ENCODE measurements at places on chromosomes 13 and 19.

DNA sequence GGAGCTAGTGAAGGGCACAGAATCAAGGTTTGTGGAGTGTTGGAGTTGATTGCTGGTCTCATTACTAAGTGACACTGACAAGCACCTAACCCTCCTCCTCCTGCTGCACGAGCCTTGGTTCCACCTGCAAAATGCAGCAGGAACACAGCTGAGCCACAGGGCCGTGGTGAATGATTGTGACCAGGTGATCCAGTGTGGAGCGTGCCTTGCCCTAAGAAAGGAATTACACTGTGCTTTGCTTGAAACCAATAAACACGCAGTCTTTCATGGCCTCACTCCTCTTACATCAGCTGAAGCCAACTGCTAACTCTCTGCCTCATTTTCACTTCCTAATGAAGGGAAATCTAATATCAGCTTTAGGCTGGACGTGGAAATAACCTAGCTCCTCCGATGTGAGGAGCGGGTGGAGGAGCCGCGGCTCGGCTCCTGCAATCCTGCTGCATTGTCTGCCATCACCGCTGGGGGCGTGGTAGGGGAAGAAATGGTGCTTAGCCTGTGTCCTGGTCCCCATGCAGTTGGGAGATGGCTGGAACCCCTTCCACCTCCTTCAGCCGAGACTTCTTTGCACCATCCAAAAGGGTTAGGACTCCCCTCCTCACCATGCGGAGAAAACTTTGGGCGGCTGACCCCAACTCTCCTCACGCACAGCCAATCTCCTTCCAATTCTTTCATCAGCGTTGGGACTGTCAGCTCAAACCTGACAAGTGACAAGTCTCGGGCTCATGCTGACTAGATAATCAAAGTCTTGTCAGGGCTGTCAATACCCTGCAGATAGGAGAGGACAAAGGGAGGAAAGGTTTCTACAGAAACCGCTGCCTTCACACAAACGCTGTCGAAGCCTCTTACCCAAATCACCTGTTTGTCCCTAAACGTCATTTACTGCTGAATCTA is 427.9 kb downstream of the ZNF536 start:
- no peak for DNase-seq

DNA sequence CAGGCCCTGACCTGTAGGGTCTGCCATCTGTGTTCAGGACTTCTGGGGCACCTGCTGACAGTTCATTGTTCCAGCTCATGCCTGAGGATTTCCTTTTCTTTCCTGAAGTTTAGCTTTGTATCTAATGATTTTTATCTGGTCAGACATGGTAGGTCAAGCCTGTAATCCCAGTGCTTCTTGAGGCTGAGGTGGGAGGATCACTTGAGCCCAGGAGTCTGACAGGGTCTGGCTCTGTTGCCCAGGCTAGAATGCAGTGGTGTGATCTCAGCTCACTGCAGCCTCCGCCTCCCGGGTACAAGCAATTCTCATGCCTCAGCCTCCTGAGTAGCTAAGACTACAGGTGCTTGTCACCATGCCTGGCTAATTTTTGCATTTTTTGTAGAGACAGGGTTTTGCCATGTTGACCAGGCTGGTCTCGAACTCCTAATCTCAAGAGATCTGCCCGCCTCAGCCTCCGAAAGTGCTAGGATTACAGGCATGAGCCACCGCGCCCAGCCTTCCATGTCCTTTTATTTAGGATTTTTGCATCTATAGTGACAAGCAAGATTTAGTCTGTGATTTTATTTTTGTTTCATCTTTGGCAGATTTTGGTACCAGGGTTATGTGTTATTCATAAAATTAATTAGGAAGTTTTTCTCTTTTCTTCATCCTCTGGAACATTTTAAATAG is 33.2 kb downstream of the CHST8 start:
- DNase-seq, result no peak

GRCh38 chr13:40508127-40508526 is 158.3 kb downstream of the FOXO1 start:
- DNase-seq, result no peak

GRCh38 chr19:35901854-35902661 is at the start of gene HCST:
TSS of gene HCST (plus strand) at chr19:35902529. CDS start at chr19:35902594, 65 bp downstream.
- no peak for DNase-seq

DNA sequence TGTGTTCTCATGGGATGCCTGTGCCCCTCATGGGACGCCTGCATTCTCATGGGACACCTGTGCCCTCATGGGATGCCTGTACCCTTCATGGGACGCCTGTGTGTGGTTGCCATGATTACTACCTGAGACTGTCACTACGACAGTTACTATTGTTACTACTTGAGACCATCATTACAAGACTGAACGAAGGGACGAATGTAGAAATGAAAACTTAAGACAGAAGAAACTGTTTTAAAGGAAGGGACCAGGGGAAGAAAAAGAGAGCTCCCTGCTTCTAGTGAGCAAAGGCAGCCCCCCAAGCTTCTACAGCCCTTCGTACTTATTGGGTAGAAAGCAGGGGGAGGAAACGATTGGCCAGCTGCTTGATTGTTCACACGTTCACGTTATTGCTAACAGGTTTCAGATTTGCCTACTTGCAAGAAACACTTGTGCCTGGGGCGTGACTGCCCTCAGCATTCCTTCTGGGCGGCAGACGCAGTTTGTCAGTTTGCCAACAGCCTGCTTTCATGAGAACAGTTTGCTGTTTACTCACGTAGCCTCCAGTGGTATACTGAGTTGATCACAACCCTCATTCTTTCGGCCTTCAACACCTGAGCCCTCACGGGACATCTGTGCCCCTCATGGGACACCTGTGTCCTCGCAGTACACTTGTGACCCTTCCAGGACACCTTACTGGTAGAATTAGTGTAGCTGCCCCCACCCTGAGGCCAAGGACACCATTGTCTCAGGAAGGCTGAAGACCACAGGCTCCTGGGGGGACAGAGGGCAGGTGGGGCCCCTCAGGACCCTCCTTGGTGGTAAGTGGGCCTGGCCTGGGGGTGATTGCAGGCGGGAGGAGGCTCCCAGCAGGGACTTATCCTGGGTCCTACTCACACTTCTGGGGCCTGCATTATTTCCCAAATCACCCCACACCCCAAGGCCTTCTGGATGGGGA is 2.5 kb upstream of the S1PR4 start:
- DNase-seq, result no peak

DNA sequence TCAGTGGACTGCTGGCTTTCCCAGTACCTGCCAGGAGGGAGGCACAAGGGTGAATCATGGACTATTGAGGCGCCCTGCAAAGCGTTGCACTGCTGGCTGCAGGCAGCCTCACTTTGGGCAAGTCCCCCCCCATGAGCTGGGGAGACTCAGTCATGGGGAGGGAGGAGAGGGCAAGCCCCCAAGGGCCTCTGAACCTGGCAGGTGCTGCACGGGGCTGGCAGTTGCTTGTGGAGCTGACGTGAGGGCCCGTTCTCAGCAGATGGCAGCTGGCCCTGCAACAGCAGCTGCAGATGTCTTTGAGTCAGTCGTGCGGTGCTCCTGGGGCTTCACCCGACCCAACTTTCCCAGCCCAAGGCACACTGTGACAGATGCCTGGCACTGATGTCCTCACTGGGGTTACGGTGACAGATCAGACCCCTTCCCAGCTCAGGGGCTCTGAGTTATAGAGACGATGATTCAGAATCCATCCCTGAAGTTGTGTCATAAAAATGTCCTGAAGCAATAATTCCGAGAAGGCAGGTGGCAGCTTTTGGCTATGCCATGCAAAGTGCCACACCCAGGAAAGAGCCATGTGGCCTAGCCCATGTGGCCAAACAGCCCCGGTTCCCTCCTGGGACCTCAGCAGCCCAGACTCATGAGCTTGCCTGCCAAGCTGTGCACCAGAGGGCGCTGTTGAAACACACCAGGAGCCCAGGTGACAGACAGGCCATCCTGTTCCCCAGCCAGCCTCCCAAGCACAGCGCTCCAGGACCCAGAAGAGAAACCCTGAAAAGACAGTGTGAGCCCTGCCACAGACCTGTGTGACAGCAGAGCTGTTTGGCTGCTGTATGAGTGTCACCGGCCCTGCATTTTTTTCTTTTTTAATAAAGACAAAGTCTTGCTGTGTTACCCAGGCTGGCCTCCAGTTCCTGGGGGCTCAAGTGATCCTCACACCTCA is 53.6 kb upstream of the LDLR start:
- DNase-seq, result peak; percentile 66

DNA sequence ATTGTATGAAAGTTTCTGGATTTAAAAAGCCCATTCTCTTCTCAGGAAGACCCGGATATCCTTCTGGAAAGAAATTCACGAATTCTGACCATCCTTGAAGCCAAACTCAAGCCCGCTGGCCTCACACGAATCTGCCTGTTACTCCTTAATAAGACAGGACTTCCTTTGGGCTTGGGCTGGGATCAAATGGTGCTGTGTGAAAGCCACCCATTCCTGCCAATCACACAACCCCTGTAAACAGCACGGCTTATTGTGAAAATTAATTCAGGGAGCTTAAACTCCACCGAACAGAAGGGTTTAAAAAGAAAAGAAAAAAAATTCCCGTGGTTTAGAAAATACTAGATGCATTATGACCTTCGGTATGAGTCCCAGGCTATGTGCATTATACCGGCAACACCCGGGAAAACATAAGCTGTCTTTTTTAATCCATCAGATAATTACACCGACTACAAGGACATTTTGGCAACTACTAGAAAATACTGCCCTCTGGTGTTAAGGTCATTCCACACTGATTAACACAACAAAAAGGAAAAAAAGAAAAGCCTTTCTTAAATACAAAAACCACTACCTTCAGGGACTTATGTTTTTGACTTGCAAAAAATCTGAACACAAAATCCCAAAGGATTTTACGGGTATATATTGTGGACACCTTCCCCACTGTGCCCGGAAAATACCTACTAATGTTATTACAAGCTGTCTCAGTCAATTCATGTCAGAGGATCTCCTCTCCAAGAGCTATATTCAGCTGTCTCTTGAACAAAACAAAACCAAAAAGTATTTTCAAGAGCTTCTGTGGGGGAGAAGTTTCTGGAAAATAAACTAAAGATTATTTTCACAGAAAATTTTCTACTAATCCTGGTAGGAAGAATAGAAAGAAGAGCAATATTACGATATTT is 76.0 kb upstream of the LSM14A start:
- no peak for DNase-seq

DNA sequence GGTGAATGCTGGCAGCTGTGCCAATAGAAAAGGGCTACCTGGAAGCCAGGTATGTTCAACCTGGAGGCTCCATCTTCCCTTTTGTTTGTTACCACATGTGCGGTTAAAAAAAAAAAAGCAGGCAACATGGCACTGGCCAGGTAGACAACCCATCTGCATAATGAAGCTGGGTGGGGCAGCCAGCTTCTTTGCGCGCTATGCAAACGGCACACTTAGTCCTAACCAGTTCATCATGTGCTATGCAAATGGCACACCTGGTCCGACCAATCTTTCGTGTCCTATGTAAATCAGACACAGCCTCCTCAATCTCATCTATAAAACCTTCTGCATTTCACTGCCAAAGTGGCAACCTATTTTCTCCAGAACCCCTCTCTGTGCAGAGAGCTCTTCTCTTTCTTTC is 11.3 kb upstream of the IGSF23 start:
- DNase-seq, result no peak

DNA sequence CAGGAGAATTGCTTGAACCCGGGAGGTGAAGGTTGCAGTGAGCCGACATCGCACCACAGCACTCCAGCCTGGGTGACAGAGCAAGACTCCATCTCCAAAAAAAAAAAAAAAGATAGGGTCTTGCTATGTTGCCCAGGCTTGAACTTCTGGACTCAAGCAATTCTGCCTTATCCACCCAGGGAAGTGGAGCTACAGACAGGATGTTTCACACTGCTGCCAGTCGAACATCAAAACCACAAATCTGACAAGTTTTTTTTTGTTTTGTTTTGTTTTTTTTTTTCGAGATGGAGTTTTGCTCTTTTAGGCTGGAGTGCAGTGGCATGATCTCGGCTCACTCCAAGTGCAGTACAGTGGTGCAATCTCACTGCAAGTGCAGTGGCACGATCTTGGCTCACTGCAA is 10.8 kb downstream of the XPO4 start:
- no peak for DNase-seq

GRCh38 chr19:19409205-19409604 is 3.7 kb downstream of the GATAD2A start:
- DNase-seq, result no peak

- no peak for DNase-seq
Observed at GRCh38 chr19:30733826-30734550, 361.8 kb downstream of the ZNF536 start.

DNA sequence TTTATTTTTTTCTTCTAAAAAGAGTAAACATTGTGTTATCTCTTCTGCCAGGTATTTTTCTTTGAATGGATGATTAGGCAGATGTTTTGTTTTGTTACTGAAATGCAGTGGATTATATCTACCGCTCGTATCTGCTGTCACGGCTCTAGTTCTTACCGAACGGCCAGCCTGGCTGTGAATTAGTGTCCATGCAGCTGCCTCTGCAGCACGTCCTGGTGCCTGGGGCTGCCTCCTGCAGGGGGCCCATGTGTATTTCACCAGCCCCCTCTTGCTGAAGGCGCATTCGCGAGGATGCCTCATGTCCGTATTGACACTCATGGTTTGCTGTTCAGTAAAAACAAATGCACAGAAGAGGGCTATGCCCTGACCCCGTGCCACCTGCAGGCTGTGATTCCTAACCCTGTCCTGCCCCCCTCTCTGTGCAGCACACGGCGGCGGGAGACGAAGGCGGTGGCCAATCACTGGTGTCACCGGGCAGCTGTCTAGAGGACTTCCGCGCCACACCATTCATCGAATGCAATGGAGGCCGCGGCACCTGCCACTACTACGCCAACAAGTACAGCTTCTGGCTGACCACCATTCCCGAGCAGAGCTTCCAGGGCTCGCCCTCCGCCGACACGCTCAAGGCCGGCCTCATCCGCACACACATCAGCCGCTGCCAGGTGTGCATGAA is 49.9 kb downstream of the RAB20 start:
- DNase-seq, result no peak

DNA sequence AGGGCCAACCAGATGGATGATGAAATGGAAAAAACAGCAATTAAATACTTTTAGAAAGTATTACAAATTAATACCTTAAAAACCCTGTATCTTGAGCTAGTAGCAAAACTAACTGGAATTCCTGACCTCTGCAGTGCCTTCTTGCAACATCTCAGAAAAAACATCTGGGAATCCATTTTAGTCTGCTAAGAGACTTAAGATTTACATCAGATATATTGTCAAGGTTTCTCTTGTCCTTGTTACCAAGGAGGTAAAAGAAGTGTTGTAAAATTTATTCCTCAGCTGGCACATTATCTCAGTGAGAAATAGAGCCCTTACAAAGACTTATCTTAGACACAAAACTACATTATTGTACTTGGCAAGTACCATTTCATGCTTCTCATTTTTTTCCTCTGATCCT is 18.5 kb downstream of the KCNRG start:
- DNase-seq, result no peak
